ENCODE measurements at places on chromosomes 4 and X. TPM values are rescaled to one million over a fixed set of nuclear protein-coding genes. Genes with fewer than 3 reads are reported as not detected.

Gene ZNF718
- total RNA-seq, result 6.5 TPM

Gene TAF9B
- total RNA-seq, result 9.0 TPM

Gene PIGA
- total RNA-seq, result 8.7 TPM

Gene PWWP3B
- 1.8 TPM for total RNA-seq

Gene HTT
- 39.8 TPM for total RNA-seq

Gene GPR143
- 1.4 TPM for total RNA-seq

Gene HPGDS
- total RNA-seq, result 4.9 TPM

Gene PNCK
- total RNA-seq, result not detected

Gene TEX13D
- not detected for total RNA-seq

Gene NLRP2B
- not detected for total RNA-seq

Gene SSR4
- total RNA-seq, result 150 TPM

Gene HHIP
- 14.0 TPM for total RNA-seq

Gene RNF150
- 1.1 TPM for total RNA-seq

Gene NLGN3
- total RNA-seq, result 0.17 TPM

Gene HGFAC
- total RNA-seq, result 23.3 TPM

Gene SLITRK4
- total RNA-seq, result 0.08 TPM

Gene SYTL5
- total RNA-seq, result 0.09 TPM

Gene DCAF4L1
- 0.59 TPM for total RNA-seq

Gene TSPAN6
- 65.0 TPM for total RNA-seq

Gene CXCL10
- total RNA-seq, result 0.84 TPM

Gene KIAA1210
- not detected for total RNA-seq

Gene SORCS2
- total RNA-seq, result 1.4 TPM

Gene SSX2B
- not detected for total RNA-seq

Gene EPHA5
- total RNA-seq, result not detected

Gene MMGT1
- total RNA-seq, result 3.7 TPM

Gene GUF1
- total RNA-seq, result 13.0 TPM

Gene TMPRSS11D
- not detected for total RNA-seq

Gene SMIM31
- not detected for total RNA-seq

Measured in liver (tissue), 10 donors.